ENCODE measurements at places on chromosomes 7 and 10.

- no peak for DNase-seq
These were observed 128.7 kb downstream of the PKD1L1 start for GRCh38 chr7:47819607-47819920.

DNA sequence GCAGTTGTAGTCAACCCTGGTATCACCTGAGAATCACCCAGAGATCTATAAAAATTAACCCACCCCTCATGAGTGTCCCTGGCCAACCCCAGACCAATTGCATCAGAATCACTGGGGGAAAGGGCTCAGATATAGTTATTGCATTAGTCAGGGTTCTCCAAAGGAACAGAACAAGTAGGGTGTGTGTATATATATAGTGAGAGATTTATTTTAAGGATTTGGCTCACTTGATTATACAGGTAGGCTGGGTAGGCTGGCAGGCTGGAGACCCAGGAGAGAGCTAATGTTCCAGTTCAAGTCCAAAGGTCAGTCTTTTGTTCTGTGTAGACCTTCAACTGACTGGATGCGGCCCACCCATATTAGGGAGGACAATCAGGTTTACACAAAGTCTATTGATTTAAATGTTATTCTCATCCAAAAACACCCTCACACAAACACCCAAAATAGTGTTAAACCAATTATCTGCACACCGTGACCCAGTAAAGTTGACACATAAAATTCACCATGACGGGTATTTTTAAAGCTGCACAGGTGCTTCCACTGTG is 372.9 kb upstream of the NFE2L3 start:
- DNase-seq: no peak

DNA sequence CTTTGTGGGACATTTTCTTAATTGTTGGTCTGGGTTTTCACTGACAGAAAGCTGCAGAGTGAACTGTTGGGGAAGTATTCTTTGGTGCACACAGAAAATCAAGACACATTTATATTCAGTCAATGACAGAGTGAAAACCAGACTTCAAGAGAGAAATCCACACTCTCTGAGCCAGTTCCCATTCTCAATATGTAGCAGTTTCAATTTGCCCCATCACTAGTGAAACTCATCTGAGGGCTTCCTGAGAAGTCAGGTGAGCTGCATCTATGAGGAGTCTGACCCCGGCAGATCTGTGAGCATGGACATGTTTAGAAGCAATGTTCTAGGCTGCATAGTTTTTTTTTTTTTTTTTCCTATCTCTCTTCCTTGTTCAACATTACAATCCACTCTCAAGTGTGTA is 163.7 kb upstream of the AHR start:
- DNase-seq: no peak

GRCh38 chr10:12390733-12391132 is 41.4 kb downstream of the CAMK1D start:
- DNase-seq: no peak

- peak; percentile 52 for DNase-seq
These were observed 1.1 kb upstream of the ZNF503 start for GRCh38 chr10:75402486-75403143.

DNA sequence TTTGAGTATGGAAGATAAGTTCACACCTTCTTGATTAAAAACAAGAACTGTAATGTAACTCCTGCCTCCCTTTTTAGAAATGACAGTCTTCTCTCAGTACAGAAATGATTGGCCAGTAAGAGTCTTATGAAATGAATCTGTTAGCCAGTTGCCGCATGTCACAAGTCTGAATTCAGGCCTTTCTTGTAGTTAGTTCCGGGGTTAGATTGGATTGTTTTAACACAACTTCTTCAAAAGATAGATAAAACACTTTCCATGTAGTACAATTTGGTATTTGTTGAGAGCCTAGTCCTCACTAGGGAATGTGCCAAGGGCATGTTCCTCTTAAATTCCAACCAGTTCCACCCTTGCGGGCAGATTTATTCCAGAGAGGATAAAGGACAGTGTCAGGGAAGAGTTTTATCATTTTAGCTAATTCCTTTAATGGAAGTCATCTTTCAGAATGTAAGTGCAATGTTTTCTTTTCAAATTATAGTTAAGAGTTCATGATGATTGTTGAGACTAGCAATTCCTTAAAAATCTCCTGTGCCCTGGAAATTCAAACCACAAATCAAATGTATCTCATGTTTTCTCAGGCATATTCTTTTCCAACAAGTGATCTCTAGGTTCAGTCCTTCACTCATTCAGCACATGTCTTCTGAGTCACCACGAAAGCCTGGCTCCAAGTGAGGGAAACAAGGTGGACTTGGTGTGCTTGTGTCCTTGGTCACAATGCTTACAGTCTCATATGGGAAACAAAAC is 4.1 kb downstream of the FHIP2A start:
- DNase-seq: no peak

- no peak for DNase-seq
These were observed 4.0 kb upstream of the BORCS7 start for GRCh38 chr10:102850025-102850518.

- no peak for DNase-seq
These were observed 14.3 kb upstream of the MALSU1 start for GRCh38 chr7:23284871-23285270.

GRCh38 chr7:109763611-109764010 is 1193.9 kb downstream of the DNAJB9 start:
- DNase-seq: no peak

DNA sequence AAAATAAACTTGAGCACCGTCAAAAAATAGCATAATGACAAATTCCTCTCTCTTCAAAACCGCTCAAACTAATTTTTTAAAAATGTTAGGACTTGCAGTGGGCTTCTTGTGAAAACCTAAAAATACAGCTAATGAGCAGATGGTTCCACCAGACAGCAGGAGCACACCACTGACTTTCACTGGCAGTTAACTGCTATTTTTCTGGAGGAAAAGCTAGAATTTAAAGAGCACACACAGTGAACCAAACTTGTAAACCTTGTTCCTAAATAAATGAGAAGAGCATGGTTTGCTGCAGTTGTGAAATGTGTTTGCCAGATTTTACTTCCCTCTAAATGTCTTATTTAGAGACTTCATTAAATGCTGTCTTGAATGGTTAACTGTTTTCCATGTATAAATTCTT is 143.9 kb downstream of the RAPGEF5 start:
- DNase-seq: no peak

GRCh38 chr10:26588611-26589010 is 108.9 kb upstream of the PDSS1 start:
- no peak for DNase-seq

- no peak for DNase-seq
These were observed 59.6 kb upstream of the NUPR2 start for GRCh38 chr7:56175771-56176170.

Data from prostate gland (tissue), 2 donors.